Colonic mucosa (tissue), 4 donors: ENCODE measurements at places on chromosomes 3 and 15. TPM values are rescaled to one million over a fixed set of nuclear protein-coding genes. Genes with fewer than 3 reads are reported as not detected.

DNA sequence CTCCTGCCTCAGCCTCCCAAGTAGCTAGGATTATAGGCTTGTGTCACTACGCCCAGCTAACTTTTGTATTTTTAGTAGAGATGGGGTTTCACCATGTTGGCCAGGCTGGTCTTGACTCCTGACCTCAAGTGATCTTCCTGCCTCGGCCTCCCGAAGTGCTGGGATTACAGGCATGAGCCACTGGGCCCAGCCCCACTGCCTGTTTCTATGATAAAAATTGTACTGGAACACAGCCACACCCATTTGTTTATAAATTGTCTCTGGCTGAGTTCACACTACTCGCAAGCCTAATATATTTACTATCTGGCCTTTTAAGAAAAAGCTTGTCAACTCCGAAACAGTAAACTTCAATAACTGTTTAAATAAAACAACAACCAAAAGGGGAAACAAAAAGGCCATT lies 309.4 kb upstream of the WNT5A start:
- DNase-seq: peak; percentile 20

- no peak for DNase-seq
These were observed 246.2 kb upstream of the CHRM5 start for GRCh38 chr15:33722005-33722672.

Gene SLC28A2
- total RNA-seq: 54.9 TPM

Gene CCR5
- total RNA-seq: 1.9 TPM

Gene CCR9
- total RNA-seq: 0.13 TPM
